Activated CD4-positive, alpha-beta T cell treated with anti-CD3 and anti-CD28 coated beads, Interleukin-2, amount 50 U/mL, for 24 hours (primary cell): ENCODE measurements at places on chromosomes 5 and 9.

DNA sequence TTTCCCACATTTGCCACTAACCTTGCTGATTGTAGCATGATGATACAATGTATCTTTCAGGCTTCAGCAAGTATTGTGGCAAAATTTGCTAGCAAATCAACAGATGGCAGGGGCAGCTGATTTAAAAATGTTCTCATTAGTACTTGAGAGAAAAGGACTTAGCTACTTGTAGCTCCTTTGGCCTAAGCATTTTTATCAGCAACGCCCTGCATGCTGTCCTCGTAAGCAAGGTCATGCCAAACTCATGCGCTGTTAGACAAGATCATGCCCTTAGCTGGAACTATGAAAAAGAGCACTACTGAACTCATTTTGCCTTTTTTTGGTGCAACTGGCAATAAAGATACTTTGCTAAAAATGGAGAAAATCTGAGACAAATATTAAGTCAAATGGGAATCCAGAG is 197.1 kb downstream of the ICE1 start:
- DNase-seq: no peak

DNA sequence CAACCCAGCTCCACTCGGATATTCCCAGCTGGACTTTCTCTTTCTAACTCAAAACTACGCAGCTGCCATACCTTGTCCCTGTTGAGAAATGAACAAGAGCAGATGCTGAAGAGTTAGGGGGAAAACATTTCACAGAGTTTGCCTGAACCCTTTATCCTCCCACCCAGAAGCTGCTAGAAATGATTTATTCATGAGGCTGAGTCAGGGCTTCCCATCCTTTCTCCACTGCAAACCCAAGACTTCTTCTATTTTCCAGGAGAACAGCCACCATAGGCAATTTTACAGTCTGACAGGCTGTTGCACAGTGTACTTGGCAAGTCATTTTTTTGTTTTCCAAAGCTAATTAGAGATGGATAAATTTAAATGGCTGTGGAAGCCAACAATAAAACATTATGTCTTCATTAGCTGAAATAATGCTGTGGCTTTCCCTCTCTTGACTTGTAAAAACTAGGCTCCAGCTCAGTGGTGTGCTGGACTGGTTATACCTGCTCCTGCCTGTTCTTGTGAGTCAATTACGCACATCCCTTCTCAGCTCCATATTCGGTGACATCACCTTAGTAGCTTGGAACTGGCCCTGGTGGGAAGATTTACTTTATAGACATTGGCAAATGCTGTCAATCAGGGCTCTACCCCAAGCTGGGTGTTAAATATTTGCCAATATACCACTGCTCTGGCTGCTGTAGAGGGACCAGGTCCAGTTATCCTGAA is 71.9 kb downstream of the KIF4B start:
- DNase-seq: no peak

GRCh38 chr5:175246242-175246888 is 197.6 kb downstream of the DRD1 start:
- DNase-seq: no peak

GRCh38 chr5:123940416-123940815 is 428.4 kb downstream of the CSNK1G3 start:
- DNase-seq: no peak

DNA sequence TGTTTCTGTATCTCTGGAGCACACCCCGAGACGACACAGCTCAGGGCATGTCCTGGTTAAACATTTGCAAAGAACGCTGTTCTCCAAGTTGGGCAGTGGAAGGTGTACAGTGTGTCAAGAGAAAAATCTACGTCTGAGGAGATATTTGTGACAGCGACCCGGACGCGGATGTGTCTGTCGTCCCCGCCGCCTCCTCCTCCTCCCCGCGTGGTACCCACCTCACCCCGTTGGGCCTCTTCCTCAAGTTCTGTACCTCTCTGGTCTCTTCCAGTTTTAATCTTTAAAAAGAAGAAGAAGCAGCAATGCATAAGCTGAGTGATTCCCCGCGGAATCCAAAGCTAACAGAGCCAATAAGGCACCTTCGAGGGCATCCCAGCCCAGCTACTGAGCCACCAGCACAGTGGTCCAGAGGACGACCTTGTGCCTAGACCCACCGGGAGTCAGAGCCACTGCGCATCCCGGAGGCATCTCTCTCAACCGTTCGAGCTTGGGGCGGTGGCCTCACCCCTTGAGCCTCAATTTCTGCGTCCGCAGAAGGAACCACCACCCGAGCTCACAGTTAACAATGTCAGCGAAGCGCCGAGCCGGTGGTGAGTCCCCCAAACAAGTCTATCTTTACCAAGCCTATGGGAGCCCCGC is 467 bp downstream of the C9orf78 start:
- no peak for DNase-seq

- no peak for DNase-seq
Observed at GRCh38 chr5:91098541-91098940, 284.6 kb downstream of the ARRDC3 start.

GRCh38 chr5:149011084-149011483 is 51.8 kb downstream of the SH3TC2 start:
- DNase-seq: no peak

DNA sequence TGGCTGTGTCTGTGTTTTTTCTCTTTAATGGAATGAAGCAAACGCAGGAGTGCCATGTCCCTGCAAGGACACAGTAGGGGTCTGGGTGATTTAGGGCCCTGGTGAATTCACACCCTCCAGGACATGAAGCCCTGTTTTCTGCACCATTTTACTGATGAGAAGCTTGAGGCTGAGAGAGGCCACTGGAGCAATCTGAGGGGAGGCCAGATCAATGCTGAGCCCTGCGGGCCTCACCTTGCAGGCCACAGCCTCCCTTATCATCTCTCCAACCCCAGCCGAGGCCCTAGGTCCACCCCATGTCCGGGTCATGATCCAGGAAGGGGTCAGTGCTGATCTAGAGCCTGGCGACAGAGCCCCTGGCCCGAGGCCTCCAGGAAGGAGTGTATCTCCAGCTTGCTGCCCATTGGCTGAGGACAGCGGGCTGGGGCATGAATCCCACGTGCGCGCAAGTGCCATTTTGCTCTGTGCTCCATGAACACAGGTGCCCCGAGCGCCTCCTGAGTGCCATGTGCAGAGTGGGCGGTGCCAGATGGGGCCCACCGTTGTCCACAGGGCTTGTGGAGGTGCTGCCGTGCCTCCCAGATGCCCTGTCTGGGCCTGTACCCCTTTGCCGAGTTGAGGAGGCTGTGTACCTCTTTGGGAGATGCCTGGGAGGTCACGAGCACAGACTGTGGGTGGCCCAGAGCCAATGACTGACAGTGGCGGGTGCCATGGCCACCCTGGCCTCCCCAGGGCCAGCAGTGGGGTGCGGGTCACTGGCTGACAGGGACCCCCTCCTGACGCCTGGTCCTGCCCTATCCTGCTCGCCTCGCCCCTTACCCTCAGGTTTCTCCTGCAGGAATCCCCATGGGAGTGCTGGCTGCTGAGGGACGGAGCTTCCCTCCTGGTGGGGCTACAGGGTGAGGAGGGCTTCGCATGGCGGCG is 32.3 kb upstream of the LPCAT1 start:
- no peak for DNase-seq
